ENCODE measurements at places on chromosomes 1 and 21.

- DNase-seq, result no peak
These were observed 124.0 kb downstream of the SYT14 start for GRCh38 chr1:210061992-210062391.

DNA sequence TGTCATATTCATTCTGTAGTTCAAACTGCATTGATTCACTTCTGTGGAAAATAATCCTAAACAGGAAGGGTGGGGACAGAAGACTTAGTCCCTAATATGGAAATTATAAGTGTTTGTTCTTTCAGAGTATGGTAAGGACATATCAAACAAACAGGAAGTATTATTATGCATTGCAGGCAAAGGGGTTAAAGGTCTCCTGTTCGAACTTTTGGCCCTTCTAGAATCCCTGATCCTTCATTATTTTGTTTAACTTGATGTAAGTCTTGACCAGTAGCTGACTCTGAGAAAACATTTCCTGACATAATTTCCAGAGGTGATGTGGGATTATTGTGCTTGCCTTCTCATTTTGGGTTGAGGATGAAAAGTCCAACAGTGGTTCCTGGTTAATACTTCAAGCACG, 215.4 kb upstream of the ADGRL2 start:
- no peak for DNase-seq

DNA sequence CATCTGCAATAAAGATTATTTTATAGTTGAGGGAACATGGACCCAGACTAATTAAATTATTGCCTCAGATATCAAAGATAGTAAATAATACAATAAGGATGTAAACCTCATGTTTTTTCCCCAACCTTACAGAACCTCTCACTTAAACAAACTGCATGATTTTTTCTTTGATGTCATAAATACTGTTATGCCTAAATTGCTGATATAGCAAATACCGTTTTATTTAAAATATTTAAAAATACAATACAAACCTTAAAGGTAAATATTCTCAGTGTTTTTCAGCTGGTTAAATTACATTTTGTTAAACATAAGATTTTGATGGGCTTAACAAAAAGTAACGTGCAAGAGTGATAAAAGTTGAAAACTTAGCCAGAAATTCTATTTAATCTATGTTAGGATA, 24.4 kb upstream of the RGS2 start:
- DNase-seq, result no peak

GRCh38 chr1:6645018-6645417, 20.4 kb downstream of the THAP3 start:
- DNase-seq, result no peak

DNA sequence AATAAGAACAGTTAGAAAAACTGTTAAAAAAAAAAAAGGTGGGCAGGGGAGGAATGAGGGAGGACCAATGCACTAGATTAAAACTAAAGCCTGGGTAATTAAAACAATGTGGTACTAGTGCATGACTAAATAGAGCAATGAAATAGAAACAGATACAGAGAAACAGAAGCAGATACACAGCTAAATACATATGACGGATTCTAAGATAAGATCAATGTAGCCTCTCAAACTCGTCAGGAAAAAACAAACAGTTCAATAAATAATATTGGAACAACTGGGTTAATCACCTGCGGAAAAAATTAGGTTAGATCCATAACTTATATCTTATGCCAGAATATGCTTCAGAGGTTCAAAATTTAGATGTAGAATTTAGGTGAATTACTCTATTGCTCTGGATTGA, 68.2 kb downstream of the ERO1B start:
- DNase-seq, result no peak

DNA sequence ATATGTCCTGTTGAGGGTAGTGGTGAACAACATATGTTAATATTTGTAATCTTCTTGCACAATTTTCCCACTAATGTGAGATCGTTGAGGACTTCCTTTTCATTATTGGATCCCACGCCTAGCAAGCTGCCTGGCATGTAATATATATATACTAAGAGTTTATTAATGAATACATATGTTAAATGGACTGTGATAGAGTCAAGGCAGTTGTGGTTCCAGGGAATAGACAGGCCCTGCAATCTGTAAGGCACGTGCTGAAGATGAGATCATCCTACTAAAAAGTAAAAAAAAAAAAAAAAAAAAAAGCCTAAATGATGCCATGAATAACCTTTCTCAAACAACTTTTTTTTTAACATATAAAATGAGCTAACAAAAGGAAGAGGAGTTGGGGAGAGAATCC, 28.9 kb downstream of the PLPPR5 start:
- no peak for DNase-seq

DNA sequence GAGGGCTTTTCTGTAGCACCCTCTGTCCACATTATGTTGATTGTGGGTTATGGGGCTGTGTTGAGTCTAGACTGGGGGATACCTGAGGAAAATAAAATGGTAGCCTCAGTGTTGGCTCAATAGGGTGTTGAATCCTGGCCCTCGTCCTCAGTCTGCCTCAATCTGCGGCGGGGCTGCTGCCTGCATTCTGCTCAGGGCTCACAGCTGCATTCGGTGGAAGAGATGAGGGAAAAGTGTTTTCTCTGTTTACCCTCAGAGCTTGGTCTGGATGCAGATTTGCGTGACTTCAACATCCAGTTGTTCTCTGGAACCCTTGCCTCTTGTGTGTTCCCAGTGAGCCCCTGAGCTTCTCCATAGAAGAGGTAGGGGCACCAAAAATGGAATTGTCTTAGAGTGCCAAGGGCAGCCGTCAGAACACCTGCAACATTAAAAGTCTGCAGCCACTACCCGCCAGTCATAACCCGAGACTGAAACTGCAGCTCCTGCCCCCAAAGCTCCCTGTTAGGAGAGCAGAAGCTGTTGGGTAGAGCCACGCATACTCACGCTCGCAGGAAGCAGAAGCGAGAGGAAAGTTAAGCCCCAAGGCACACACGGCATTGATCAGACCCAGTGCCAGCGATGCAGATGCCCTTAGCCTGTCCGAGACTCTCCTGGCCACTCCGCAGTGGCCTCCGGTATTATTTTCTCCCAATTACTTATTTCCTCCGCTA, 215.3 kb upstream of the C1orf174 start:
- DNase-seq, result no peak

GRCh38 chr1:155006601-155007101, 4.0 kb downstream of the ZBTB7B start:
- no peak for DNase-seq

DNA sequence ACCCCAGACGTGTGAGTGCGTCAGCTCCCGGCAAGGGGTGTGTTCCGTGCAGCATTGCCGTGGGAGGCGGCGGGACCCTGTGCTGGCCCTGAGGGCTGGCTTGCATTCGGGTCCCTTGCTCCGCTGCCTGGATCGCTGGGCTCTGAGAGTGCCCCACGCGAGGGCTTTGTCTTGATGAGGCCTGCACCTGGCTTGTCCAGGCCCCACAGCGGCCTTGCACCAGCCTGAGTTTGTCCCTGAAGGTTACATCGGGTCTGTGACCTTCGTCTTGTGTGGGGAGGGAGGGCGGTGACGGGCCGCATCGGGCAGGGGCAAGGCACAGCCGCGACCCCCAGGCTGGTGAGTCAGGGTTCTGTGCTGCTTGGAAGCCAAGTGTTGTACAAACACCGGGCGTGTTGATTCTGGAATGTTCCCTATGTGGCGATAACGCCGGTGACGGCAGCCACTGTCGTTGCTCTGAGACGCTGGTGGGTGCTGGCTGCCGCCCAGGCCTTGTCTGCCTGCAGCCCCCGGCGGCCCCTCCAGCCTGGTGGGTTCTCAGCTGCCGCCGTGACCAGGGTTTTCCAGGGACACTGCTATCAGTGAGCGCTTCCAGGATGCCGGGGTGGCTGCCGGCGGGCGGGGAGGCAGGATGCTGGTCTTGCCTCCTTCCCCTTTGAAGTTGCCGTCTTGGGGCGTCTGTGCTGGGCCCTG, 42.9 kb downstream of the SLX9 start:
- DNase-seq, result no peak
